ENCODE measurements at places on chromosomes 12 and 14.

GRCh38 chr14:22994762-22995275 lies 12.5 kb upstream of the AJUBA start:
- no peak for DNase-seq

GRCh38 chr14:21263284-21264024 lies 5.8 kb downstream of the HNRNPC start:
- no peak for DNase-seq

DNA sequence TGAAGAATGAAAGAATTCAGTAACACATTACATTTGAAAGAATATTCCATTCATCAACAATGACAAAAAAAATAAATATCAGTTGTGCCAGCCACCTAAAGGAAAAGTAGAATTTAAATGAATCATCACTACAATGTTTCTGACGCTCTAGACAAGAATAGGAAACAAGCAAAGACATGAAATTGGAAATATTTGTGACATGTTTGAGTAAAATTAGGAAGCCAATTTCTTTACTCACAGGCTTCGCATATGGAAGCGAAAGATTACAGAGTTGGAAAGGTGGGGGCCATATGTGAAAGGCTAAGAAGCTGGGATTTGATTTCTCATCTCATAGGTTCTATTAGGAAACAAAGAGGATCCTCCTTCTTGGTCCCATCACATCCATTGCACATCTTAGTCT lies 279.0 kb downstream of the IPO8 start:
- no peak for DNase-seq

DNA sequence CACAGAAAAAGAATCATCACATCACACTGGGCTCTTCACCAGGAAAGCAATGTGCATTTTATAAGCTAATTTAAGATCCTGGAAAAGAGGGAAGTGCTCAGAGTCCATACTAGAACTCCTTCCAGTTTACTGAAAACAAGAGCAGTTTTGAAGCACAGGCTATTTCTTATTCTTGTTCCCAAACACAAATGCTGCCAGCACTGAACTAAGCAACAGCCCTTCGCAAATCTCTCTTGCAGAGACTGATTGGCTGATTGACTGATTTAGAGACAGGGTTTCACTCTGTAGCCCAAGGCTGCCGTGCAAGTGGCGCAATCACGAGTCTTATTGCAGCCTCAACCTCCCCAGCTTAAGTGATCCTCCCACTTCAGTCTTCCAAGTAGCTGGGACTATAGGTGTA lies 44.8 kb downstream of the BCL2L14 start:
- no peak for DNase-seq

GRCh38 chr12:124652661-124653060 lies 85.2 kb upstream of the NCOR2 start:
- no peak for DNase-seq

DNA sequence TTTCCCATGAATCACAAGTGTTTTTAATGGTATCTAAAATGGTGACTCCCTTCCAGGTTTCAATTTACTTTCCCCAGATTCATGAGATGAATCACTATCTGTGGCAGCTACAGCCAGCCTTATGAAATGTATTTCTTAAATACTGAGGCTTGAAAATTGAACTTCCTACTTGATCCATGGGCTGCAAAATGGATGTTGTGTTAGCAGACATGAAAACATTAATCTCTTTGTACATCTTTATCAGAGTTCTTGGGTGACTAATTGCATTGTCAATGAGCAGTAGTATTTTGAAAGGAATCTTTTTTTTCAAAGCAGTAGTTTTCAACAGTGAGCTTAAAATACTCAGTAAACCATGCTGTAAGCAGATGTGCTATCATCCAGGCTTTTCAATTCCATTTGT lies 250.8 kb downstream of the SLC6A15 start:
- no peak for DNase-seq

DNA sequence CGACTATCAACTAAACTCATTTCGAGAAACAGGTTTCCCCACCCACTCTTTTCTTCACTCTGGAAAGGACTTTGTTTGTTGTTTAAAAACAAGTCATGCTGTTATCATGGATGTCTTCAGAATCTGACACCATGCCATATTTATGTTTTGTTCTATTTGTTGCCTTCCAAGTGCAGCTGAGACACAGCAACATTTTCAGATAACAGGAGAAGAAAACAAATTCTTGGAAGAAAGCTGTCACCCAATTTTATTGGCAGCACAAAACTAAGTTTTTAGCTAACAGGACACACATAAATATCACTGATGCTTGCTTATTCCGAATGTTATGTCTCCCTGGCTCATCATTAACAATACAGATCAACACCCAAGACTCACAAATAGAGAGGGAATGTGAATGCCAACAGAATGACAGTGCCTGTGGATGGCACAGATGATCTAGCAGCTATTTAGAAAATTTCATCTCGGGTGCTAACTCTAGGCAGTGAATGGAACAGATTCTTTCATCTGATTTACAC lies 147.9 kb downstream of the RPS29 start:
- DNase-seq, result no peak

- DNase-seq, result no peak
Observed at GRCh38 chr12:10873378-10873777, 10.7 kb downstream of the PRH1 start.

- DNase-seq, result no peak
Observed at GRCh38 chr12:130683080-130683479, 33.0 kb downstream of the RIMBP2 start.

DNA sequence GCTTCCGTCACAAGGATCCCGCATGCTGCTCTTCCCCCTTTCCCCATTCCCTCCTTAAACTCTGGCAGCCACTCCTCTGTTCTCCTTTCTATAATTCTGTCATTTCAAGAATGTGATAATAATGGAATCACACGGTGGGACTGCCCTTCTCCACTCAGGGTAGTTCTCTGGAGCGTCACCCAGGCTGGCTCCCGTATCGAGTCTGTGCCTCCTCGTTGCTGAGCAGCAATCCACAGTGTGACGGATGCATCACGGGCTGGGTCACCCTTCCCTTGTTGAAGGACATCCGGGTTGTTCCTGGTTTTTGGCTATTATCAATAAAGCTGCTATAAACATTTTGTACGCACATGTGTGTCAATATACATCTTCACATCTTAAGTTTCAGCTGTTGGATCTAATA lies 5.7 kb upstream of the SYNE3 start:
- no peak for DNase-seq

- no peak for DNase-seq
Observed at GRCh38 chr14:68820536-68820935, 27.7 kb upstream of the ZFP36L1 start.

DNA sequence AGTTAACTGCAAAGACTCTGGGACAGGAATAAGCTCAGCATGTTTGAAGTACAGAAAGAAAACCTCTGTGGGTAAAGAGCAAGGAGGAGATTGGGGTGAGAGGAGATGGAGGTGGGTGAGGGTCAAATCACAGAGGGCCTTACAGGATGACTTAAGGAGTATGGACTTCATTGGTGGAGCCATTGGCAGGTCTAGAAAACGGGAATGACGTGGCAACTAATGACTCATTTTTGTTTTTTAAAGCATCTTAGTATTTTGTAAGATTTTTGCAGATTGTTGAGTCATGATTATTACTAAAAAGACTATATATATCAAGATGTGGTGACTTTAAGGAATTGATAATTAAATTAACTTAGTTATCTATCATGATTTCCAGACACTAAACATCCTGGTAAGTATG lies 18.5 kb downstream of the UTP20 start:
- DNase-seq, result no peak

DNA sequence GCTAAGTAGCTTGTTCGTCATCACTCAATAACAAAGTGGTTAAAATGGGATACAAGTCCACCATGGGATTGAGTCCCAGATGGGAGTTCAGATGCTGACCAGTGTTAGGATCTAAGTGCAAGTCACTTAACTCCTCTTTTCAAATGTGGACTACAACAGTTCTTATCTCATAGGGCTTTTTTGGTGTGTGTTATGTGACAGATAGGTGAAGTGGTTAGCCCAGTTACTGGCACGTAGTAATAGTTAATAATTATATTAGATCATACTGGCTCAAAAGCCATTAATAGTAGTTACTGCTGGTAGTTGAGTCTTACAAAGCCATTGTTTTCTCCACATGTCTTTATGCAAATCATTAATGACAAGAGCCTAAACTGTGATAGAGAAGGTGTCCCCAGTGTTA lies 73.2 kb downstream of the RCOR1 start:
- DNase-seq, result no peak

DNA sequence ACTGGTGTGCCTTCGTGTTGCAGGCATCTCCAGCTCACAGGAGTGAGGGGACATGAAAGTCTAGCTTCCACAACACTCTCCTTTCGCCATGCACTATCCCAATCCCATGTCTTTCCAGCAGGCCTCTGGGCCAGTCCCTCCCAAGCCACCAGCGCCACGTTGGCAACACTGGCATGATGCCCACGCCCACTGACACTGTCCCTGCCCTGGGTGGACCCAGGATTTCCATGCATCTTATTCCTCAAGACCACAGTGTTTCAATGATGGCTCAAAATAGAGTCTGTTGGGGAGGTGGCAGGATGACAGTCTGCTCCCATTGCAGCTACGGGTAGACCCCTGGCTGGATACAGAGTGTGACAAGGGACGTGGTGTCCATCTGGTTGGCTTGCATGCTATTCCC lies 2.3 kb downstream of the SP7 start:
- no peak for DNase-seq

DNA sequence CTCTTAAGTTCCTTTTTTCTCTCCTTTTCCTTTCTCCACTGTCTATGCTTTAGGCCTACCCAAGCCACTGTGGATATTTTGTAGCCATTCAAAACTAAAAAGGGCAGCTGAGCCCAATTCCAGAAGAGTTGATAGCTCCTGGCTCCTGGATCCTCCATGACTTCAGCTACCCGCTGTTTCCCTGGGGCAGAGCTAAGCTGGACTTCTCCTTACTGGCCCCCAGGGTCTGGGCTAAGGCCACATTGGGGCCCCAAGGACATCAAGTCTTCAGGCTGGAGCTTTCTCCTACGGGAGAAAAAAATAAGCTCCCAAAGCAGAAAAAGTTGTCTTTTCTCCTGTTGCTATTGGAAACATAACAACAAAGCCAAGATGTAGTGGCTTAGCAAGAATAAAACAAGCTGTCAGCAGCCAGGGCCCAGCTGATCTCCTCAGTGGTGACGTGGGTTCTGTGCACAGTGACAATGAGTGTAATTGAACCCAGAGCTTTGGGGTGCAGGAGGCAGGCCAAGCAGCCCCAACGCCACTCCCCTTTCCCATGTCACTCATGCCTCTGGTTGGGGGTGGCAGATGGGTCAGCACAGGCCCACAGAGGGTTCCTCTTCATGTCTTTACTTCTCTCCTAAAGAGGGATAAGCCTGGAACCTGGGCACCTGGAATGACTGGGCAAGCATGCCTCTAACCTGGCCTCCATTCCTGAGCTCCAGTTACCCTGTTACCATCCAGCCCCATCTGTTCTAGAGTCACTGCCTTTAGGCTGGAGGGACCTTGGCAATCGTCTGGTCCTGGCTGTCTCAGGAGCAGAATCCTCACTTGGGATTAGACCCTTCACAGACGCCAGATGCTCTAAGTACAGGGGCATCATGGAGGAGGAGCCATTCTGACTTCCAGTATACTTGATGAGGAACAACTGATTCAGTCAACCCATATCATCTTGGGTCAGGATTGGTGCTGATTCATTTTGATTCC lies 171.2 kb downstream of the ZFP36L1 start:
- no peak for DNase-seq

GRCh38 chr12:69471667-69472385 lies 1.6 kb downstream of the FRS2 start:
- no peak for DNase-seq

DNA sequence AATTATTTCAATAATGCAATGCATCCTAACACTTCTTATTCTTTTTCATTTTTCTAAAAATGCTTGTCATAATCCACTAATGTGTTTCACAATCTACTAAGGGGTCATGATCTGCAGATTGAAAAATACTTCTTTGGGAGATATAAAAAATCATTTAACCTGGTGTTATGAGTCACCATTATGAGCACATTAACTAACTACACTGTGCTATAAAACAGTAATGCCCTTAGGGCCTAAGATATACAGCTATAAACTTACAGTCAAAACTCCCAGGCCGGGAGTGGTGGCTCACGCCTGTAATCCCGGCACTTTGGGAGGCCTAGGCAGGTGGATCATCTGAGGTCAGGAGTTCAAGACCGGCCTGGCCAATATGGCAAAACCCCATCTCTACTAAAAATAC lies 14.2 kb downstream of the ATXN2 start:
- no peak for DNase-seq
